ENCODE measurements at places on chromosomes 5 and 9. TPM values are rescaled to one million over a fixed set of nuclear protein-coding genes. Genes with fewer than 3 reads are reported as not detected.

DNA sequence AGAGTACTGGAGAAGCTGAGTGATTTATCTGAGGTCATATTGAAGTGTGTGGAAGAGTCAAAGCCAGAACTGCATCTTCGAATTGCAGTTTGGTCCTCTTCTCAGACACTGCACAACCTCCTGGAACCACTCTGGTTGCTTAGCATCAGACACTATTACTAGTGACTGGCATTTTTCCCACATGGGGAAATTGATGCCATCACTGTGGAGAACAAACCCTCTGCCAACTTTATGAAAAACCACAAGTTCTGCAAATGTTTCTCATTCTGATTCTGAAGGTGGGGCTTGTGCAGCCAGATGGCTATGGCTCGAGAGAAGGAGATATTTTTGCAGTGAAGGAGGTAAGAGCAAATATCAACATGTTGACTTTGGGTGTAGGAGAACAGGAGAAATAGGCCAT is 67.2 kb downstream of the KCTD16 start:
- DNase-seq, result no peak

Gene IFNA2
- not detected for total RNA-seq

DNA sequence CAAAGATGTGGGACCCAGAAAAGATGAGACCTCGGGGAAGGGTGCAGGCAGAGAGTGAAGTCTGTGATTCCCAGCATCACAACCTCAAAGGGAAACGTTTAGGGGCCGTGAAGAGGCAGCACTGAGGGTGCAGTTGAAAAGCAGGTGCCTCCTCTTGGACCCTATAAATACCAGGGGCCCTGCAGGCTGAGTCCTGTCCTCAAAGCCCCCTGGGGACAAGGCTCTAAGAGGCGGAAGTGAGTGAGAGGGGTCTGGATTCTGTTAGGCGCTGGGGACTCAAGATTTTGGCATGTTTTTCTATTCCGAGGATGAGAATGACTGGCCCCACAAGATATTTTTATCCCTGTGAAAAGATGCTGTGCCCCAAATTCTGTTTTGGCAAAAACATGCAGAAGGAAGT is 107.8 kb downstream of the THBS4 start:
- DNase-seq, result no peak

- no peak for DNase-seq
Measured at GRCh38 chr9:36802201-36802920, 229.7 kb downstream of the MELK start.

- no peak for DNase-seq
Measured at GRCh38 chr5:162512935-162513565, 445.5 kb downstream of the GABRG2 start.

Gene SLC27A6
- total RNA-seq, result not detected

- no peak for DNase-seq
Measured at GRCh38 chr5:6831678-6832671, 118.7 kb downstream of the TENT4A start.

Gene RANBP3L
- 10.7 TPM for total RNA-seq

Gene SLC36A2
- total RNA-seq, result not detected

Gene PRSS3
- total RNA-seq, result not detected

GRCh38 chr9:98563212-98563907 is 145.4 kb downstream of the GABBR2 start:
- DNase-seq, result no peak

GRCh38 chr5:76521240-76521758 is 101.9 kb downstream of the F2RL2 start:
- DNase-seq, result no peak

GRCh38 chr9:124018730-124019697 is 7.4 kb downstream of the LHX2 start:
- no peak for DNase-seq

DNA sequence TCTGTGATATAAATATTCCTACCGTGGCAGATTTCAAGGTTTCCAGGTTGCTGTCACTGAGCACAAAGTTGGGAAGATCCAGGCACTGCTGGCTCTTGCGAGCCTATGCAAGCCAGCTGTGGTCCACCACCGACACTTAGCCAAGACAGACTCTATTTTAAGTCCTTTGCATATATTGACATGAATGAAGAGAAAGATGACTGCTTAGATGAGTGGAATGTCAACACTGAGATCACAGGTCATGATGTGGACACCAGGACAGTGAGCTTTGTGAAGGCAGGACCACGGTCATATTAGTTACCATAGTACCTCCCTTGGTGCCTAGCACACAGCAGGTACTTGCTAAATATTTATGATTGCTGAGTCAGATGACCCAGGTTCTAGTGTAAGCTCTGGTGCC is 217.0 kb downstream of the PAPPA start:
- DNase-seq, result no peak

Gene LTC4S
- total RNA-seq, result 6.6 TPM

Gene SGCD
- 40.3 TPM for total RNA-seq

DNA sequence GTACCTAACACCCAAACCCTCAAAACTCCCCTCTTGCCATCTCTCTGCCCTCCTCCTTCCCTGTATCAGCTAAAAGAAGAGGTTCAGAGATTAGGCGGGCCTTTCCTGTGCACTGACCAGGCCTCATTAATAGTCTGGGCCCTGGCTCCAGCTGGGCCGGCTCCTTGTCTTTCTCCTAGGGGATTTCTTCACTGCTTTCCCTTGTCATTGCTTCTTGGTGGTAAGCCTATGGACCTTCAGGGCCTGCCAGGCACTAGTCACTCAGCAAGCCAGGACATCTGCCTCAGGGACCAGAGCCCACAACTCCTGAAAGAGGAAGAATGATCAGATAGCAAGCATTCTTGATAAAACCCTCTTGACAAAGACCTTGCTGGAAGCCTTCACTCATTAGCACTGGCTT is 50.9 kb downstream of the MRRF start:
- no peak for DNase-seq

GRCh38 chr9:96136992-96137670 is 164.8 kb downstream of the HSD17B3 start:
- no peak for DNase-seq

DNA sequence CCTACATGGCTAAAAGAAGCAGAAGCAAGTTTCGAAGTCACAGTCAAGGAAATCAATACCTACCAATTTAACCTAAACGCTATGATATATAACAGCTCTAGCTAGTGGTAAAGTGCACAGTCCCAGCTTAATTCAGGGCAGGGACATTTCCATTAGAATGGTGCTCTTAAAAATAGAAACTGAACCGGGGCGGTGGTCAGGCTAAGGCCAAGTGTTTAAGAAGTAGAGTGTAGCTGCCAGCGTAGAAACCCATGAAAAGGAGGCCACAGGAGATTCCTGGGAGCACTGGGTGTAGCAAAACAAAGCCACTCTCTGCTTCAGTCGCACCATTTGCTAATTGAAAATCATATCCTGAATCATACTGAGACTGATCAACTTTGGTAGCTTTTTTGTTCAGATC is 28.8 kb downstream of the PPIC start:
- no peak for DNase-seq

Data from thoracic aorta (tissue), 2 donors.